ENCODE measurements at places on chromosomes 6 and 20.
A peak's percentile ranks its signal among the peaks of the same experiment; 100 is the strongest.

DNA sequence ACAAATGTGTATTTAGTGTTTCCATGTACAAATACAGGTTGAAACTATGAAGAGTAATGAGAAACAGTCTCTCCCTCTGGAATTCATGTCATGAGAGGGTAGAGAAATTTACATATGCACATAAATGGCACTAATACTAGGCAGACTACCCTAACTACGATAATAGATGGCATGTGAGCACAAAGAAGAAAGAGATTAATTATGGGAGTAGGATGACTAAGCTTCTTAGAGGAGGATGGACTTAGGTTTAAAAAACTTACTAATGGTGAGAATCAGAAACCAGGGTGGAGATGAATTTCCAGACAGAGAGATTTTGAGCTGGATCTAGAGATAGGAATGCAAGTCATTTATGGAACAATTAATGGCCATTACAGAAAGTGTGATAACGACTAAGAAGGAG is 225.3 kb upstream of the HTR1E start:
- DNase-seq, result no peak

DNA sequence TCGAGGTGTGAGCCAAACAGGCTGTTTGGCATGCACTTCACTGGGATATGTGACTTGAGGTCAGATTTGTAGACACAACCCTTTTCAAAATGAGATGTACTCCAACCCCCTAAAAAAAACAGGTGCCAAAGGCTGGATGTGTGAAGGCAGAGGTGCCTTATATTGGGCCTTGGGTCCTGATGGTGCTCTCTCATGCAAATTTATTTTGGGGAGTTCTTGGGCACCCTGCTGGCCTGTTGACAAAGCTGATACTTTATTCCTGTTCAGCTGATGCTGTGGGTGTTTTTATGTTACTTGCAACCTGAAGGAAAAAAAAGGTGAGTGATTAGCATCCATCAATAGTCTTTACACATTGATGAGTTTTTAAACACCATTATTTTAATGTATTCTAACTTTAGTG is 121.5 kb downstream of the DNAH8 start:
- no peak for DNase-seq

GRCh38 chr6:147204843-147205311 is 660 bp downstream of the STXBP5 start:
- DNase-seq, result peak; percentile 79

DNA sequence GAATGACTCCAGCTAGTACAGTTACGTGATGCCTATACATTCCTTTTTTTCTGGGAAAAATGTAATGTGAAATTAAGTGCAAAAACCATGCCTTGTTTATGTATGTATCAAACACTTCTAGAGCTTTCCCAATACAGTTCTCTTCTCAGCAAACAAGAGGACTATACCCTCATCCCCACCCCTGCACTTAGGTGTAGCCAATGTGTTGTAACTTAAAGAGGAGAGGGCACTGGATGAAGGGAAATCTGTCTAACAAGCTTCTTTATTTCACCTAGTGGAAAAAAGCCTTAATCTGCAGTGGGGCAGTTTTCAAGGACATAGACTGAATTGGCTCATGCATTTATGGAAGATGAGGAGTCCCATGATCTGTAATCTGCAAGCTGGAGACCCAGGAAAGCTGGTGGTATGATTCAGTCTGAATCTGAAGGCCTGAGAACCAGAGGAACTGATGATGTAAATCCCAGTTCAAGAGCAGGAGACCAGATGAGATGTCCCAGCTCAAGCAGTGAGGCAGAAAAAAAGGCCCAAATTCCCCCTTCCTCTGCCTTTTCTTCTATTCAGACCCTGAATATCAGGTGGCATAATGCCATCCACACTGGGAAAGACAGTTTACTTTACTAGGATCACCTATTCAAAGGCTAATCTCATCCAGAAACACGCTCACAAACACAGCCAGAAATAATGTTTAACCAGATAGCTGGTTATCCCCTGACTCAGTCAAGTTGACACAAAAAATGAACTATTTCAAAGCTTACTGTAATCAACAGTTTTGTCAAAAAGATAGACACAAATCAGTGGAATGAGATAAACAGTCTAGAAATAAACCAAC is 25.8 kb upstream of the SLC17A3 start:
- DNase-seq, result no peak

- peak; percentile 91 for DNase-seq
These were observed 987 bp upstream of the QKI start for GRCh38 chr6:163413345-163414116.
